ENCODE measurements at places on chromosomes 13 and 19.

GRCh38 chr19:10418485-10419199 is 1.7 kb upstream of the PDE4A start:
- no peak for DNase-seq

DNA sequence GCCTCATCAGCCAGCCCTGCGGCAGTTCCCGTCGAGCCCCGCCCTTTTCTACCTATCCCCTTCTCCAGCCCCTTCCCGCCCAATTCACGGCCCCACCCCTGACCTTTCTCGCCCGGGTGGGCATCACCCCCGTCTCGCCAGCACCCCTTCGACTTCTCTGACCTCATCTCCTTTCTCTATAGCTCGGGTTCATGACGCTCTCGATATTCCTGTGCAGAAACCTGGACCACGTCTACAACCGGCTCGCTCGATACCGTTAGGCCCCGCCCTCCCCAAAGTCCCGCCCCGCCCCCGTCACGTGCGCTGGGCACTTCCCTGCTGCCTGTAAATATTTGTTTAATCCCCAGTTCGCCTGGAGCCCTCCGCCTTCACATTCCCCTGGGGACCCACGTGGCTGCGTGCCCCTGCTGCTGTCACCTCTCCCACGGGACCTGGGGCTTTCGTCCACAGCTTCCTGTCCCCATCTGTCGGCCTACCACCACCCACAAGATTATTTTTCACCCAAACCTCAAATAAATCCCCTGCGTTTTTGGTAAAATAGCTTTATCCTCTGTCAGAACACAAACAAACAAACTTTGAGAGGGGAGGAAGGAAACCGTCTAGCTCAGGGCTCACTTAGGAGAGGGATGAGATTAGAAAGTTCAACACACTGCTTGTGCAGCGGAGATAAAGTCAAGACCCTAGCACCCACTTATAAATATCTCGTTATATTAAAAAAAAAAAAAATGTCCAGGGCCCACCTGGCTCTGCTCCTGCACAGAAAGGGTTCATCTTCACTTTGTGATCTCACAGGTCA is 5.1 kb downstream of the CD37 start:
- no peak for DNase-seq

DNA sequence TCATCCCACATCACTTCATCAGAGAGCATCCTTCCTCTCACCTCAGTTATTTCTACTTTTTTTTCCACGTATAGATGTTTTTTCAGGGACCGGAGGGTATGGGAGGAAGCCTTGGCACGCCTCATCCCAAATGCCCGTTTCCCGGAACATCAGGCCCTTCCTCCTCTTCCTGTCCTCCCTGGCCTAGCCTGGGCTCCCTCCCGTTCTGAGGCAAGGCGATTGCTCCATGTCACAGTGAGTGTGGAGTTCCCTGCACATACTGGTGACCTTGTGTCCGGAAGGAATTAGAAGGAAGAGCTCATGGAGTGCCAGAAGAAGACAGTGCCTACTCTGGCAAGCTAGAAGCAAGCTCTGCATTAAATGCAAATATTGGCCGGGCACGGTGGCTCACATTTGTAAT is 1.1 kb upstream of the ZNF627 start:
- DNase-seq, result no peak

DNA sequence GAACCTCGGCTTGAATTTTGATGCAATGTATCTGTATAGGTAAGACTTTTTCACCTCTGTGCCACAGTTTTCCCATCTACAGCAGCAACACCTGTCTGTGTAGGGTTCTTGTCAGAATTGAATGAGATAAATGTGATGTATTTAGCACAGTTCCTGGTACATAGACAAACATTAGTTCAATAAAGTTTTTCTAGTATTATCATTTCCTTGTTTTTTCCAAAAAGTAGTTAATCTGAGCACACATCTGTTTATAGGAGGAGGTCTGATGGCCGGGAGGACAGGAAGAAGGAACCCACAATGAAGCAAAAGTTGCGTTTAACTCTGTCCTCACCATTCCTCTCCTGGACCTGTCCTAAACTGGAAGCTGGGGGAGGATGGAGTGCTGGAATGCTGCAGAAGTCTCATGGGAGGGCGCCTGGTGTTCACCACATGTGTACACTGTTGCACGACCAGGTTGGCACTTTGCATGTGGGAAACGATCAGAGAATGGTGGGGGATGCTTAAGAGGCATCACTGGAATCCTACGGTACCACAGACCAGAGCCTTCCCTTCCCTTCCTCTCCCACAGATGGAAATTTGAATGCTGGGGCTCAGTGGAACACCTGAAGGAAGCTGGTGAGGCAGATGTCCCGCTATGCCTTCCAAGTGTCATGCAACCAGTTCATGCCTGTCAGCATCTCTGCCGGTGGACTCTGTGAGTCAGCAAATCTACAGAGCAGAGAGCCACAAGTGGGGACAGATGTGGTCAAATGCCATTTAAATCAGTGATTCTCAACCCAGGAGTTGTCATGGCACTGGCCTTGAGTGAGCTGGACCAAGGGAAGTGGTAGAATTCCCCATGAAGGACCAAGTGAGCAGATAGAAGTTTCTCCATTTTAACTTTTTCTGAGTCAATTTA is 315.6 kb downstream of the DLEU7 start:
- no peak for DNase-seq

DNA sequence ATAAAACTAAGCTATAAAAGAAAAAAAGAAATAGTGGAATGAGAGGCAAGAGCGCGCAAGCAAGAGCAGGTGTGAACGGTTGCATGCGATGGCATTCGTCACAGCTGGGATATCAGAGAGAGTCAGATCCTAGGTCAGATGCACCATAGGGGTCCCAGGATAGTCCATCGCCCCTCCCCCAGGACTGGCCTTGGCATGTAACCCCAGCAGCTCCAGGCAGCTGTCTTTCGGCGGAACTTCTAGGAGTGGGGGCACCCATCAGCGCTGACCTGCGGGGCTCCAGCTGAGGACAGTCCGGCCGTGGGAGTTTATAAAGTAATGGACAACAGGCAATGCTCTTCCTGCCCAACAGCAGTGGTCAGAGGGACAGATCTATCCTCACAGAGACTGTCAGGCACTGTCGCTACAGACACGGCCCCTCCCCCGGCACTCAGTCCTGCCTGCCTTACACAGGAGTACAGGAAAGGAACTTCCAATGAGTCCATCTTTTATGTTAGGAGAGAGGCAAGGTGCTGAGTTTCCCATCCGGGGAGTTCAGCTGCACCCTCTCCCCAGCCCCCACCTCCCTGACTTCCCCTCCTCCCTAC is 1.4 kb downstream of the SIAH3 start:
- DNase-seq, result no peak

Data from stimulated activated CD4-positive, alpha-beta T cell treated with anti-CD3 and anti-CD28 coated beads, Interleukin-4, amount 100 ng/mL, for 4 hours (primary cell).